GM12878 (cell line): ENCODE measurements at places on chromosomes 3 and 15.

DNA sequence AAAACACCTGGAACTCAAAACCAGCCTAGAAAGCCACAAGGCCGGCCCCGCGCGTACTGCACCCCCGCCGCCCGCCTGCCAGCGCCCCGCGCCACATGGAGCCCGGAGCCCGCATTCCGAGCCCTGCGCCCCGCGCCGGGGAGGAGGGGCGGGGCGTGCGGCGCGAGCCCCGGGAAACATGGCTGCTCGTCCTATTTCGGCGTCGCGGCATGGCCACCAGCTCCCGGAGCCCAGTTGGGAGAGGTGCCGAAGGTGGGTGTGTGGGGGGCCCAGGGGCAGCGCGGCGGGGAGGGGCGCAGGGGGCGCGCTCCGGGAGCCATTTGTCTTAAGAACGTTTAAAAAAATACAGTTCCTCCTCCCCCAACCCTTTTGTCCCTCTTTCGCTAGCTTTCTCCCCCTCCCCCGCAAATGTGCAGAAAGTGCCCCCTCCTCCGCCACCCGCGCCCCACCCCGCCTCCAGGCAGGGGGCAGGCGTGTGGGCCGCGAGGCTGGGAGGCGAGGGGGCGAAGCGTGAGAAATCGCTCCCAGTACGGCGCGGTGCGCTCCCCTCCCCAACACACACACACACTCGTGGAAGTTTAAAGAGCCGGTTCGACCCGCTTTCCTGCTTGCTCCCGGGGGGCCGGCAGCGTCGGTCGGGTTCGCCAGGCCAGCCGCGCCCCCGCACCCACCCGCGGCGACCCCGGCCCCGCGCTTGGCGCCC, 2.5 kb downstream of the ANP32A start:
- peak overlapping the region; percentile 98 for H3K4me3 ChIP-seq
- peak overlapping the region; percentile 99 for H3K27ac ChIP-seq
- no peaks in the 10 kb centered on the region for H3K36me3 ChIP-seq
- DNase-seq, result no peak
- peaks cover 18% of the 10 kb centered on the region for H3K4me1 ChIP-seq

- H3K36me3 ChIP-seq, result 0 out of 2 replicates have a peak, but pooled peaks cover 8% of the 10 kb centered on the region
- DNase-seq, result no peak
- no peak overlapping the region for H3K27ac ChIP-seq
- H3K4me3 ChIP-seq, result no peak overlapping the region
- H3K27me3 ChIP-seq, result no peaks in the 10 kb centered on the region
These were observed 2.8 kb upstream of the C15orf40 start for GRCh38 chr15:83014205-83014653.

DNA sequence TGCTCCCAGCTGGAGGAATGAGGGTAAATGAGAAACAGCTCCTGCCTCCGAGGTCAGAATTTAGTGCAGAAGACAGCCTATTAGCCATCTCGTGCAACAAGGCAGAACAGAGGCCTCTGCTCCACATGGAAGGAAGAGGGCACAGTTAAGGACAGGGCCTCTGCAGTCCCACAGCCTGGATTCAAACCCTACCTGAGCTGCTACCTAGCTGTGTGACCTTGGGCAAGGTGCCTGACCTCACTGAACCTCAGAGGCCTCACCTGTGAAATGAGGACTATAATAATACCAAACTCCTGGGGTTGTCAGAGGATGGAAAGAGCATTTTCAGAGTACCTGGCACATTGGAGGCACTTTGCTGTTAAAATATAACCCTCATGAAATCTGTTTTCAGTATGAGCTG, 285.7 kb upstream of the CTNNB1 start:
- H3K4me1 ChIP-seq, result no peaks in the 10 kb centered on the region
- no peak overlapping the region for H3K27ac ChIP-seq
- no peaks in the 10 kb centered on the region for H3K36me3 ChIP-seq
- DNase-seq, result no peak
- no peak overlapping the region for H3K4me3 ChIP-seq

GRCh38 chr3:85627932-85628331, 669.1 kb downstream of the CADM2 start:
- H3K27ac ChIP-seq, result no peak overlapping the region
- no peaks in the 10 kb centered on the region for H3K36me3 ChIP-seq
- no peak overlapping the region for H3K4me3 ChIP-seq
- H3K27me3 ChIP-seq, result no peaks in the 10 kb centered on the region
- DNase-seq, result no peak

DNA sequence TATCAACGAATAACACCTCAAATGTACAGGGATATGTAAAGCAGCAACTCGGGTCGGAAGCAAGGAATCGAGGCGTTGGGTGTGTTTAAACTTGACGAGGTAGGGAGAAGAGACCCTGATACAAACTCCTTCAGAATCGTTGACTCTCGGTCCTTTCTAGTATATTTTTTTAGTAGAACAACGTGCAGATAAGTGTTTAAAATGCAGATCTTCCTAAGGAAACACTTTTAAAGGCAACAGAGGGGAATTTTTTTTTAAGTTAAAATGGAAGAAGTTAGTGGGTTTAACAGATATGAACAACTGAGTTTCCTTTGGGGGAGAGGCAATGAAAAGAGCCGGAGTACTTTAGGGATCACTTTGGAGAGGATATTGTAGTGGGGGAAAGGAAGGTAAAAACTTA, 1.1 kb upstream of the KPNA4 start:
- peak overlapping the region; percentile 99 for H3K4me3 ChIP-seq
- H3K4me1 ChIP-seq, result peaks cover 7% of the 10 kb centered on the region; the same call in 1 of the 2 replicates
- H3K36me3 ChIP-seq, result no peaks in the 10 kb centered on the region
- H3K27me3 ChIP-seq, result no peaks in the 10 kb centered on the region
- no peak overlapping the region for H3K27ac ChIP-seq
- no peak for DNase-seq

DNA sequence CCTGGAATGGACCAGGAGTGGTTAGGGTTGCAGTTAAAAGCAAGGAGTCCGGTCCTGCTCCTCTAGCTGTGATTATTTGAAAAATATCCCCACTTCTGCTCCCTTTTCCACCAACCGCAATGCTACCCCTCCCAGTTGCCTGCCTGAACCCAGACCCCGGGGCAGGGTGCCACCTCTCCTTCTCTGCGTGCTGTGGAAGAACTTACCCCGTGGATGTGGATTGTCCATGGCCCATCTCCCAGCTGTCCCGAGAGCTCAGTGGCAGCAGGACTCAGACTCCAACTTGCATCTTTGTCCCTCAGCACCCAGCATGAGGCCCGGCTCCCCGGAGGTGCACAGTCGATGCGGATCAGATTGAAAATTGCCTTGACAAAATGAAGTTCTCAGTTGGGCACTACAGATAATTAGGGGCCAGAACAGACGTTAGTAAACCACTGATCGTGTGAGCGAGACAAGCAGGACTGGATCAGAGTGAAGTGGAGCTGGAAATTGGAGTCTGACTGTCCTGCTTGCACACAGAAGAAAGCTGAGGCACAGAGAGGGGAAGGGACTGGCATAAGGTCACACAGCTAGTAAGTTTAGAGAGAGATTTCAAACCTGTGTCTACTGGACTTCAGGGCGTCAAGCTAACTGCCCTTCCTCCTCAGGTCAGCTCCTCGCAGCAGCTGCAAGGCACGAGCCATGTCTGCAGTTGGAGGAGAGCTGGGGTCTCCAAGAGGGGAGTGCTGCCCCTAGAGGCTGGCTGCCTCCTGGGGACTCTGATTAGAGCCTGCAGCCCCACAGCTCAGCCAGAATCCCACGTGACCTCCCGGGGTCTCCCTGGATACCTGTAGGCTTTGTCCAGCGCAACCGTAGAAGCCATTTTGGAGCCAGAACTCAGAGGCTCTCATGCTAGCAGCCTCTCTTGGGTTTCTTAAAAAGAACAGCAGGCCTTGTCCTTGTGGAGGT, 14.7 kb downstream of the SLC6A1 start:
- no peaks in the 10 kb centered on the region for H3K36me3 ChIP-seq
- H3K4me1 ChIP-seq, result no peaks in the 10 kb centered on the region
- H3K4me3 ChIP-seq, result no peak overlapping the region
- no peak for DNase-seq
- peaks cover 2% of the 10 kb centered on the region for H3K27me3 ChIP-seq

- H3K4me1 ChIP-seq, result peaks cover 42% of the 10 kb centered on the region
- no peaks in the 10 kb centered on the region for H3K27me3 ChIP-seq
These were observed 10.2 kb downstream of the MBNL1 start for GRCh38 chr3:152278756-152279427.
